ENCODE measurements at places on chromosomes 7 and 10. TPM values are rescaled to one million over a fixed set of nuclear protein-coding genes. Genes with fewer than 3 reads are reported as not detected.

Gene NRG3
- 0.21 TPM for total RNA-seq

Gene TUBB8
- total RNA-seq, result not detected

Gene ADAMTS14
- 0.81 TPM for total RNA-seq

Gene TBATA
- total RNA-seq, result not detected

DNA sequence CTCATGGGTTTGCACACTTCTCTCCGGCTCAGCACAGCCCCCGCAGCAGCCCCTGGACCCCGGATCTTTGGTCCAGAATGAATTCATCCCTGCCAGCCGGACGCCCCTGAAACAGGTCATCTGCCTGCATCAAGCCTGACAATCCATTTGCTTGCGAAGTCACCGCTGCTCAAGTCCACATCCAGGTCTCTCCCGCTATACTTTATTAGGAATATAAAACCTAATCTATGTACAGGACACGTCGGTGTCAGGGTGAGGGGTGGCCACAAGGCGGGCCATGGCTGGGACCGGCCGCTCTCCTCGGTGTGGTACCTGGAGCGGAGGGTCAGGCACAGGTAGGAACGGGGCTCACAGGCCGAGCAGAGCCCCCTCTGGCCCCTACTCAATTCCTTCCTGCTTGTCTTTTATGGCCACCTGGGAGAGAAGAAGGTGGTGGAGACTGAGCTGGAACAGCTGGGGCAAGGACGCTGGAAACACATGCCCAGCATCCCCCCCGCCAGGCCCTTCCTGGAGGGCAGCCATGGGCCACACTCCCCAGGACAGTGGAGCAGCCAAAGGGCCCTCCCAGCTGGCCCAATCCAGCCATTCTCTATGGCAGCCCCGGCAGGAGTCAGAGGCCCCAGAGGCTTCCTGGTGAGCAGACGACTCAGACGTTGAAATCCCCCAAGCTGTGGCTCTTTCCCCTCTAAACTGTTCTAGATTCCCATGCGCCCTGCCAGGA is 5.3 kb downstream of the POLR2J start:
- peak; percentile 12 for DNase-seq

GRCh38 chr7:24026351-24026750 is 257.6 kb upstream of the NPY start:
- DNase-seq, result no peak

DNA sequence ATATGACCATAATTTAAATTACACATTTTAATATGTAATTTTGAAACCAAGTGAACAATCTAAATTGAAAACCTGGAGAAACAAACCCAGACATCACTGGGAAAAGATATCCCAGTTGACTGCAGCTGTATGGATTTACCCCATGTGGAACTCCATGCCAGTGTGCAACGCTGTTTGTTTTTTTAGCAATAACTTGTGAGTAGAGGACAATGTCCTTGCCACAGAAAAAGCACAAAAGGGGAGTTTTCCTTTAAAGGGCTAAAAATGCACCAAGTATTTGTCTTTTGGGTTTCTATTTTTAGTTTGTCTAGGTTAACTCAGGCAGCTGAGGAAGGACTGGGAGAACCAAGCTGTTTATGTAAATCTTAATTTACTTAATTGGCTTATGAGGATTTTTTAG is 15.1 kb upstream of the COL17A1 start:
- DNase-seq, result no peak

DNA sequence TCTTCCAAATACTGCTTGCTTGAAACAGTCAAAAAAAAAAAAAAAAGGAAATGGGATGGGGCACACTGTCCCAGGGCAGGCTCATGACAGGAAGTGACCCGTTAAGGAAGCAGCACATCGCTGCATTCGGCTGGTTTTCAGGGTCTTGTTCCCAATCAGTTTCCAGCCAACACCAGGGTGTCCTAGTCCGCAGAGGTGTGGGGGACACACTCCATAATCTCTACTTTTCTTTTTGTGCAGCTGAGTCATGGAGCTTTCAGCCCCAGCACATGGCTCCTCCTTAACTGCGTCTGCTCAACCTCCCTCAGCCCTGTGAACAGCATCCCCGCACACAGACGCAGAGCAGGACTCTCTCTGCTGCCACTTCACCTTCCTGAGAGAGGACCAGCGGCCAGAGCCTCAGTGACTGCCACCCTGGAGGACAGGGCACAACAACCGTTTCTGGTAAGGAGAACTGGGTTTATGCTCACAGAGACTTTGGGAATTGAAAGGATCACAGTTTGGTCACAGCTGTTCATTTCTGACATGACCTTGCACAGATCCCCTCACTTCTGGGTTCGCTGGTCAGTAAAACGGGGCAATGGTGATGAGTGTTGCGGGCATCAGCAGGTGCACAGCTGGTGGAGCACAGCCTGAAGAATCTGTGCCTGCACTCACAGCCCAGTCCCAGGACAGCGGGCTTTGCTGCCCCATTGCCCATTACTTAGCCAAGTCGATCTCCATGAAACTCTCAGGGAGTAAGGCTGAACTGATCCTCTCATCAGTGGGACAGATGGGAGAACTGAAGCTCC is at the start of gene GIMAP5:
Gene GIMAP5, plus strand, starts transcription at position 154 of the 791 bp plus-strand sequence. CDS start 3,467 bp downstream, outside the sequence.
- DNase-seq, result peak; percentile 32

Data from left cardiac atrium (tissue), 4 donors.